ENCODE measurements at places on chromosomes 4 and X.

GRCh38 chr4:142064181-142064580, 427.8 kb downstream of the IL15 start:
- H3K4me1 ChIP-seq, result no peaks in the 10 kb centered on the region
- no peaks in the 10 kb centered on the region for H3K36me3 ChIP-seq
- DNase-seq, result no peak
- H3K27me3 ChIP-seq, result no peaks in the 10 kb centered on the region
- no peak overlapping the region for H3K27ac ChIP-seq
- H3K4me3 ChIP-seq, result no peak overlapping the region

- H3K4me3 ChIP-seq, result no peak overlapping the region
- H3K36me3 ChIP-seq, result peaks cover 6% of the 10 kb centered on the region
- H3K27ac ChIP-seq, result no peak overlapping the region
- no peaks in the 10 kb centered on the region for H3K27me3 ChIP-seq
- DNase-seq, result no peak
Measured at GRCh38 chr4:81447566-81448229, 24.0 kb downstream of the RASGEF1B start.

- H3K36me3 ChIP-seq, result no peaks in the 10 kb centered on the region
- no peak overlapping the region for H3K27ac ChIP-seq
- DNase-seq, result no peak
- no peak overlapping the region for H3K4me3 ChIP-seq
- peaks cover 6% of the 10 kb centered on the region for H3K27me3 ChIP-seq
Measured at GRCh38 chrX:40748977-40749376, 13.6 kb upstream of the MED14 start.

DNA sequence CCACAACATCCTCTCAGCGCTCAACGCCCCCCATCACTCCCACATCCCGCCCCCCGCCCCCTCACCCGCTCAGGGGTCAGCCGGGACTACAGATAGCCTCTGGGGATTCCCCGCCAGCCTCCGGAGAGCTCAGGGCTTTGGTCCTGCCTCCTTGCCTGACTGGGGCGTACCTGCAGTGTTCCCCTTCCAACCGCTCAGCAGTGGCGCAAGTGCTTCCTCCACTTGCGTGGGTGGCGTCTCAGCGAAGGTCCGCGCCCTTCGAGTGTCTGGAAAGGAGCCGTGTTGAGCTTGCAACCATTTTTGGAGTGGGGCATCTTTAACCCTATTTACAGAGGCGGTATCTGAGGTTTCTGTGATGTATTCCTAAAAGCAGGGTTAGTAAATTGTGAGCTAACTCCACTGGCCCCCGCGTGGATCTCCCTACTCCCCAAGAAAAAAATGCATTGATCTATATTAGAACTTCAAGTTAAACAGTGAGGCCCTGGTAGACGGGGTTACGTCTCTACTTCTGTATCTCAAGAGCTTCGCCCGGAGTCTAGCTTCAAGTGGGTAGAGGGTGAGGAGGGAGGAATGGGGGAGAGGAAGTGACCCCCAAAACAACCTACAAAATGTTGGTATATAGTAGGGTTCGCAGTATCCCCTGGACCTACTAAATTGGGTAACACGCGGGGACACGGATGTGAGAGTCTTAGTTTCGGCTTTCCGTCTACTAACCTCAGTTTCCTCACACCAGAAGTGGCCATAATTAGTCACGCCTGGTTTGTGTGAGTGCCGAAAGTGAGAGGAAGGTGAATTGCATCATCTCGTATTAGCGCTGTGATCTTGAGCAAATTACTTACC, 16.1 kb downstream of the NKX3-2 start:
- peaks cover 7% of the 10 kb centered on the region for H3K4me1 ChIP-seq
- H3K36me3 ChIP-seq, result no peaks in the 10 kb centered on the region
- H3K4me3 ChIP-seq, result no peak overlapping the region

- H3K27me3 ChIP-seq, result no peaks in the 10 kb centered on the region
- H3K36me3 ChIP-seq, result no peaks in the 10 kb centered on the region
- no peak overlapping the region for H3K4me3 ChIP-seq
- H3K4me1 ChIP-seq, result no peaks in the 10 kb centered on the region
- H3K27ac ChIP-seq, result no peak overlapping the region
Measured at GRCh38 chr4:161320377-161320776, 843.4 kb downstream of the FSTL5 start.
